Lung (tissue), 17 donors: ENCODE measurements at places on chromosomes 2 and 18. TPM values are rescaled to one million over a fixed set of nuclear protein-coding genes. Genes with fewer than 3 reads are reported as not detected.

DNA sequence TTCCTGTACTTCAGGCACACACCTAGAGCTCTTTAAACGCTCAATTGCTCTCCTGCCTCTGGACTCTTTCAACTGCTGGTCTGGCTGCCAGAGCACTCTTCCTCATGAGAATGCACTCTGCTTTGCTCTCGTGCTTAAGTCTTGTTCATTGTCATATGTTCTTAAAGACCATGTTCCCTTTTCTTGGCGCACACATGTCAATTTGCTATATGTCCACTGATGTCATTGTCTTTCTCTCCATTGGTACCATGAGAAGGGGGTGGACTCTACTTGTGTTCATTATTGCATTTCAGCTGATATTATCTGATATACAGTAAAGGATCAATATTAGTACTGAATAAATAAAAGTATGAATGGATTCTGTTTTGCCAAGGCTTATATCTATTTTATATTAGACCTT is 16.8 kb downstream of the SPHKAP start:
- no peaks in the 10 kb centered on the region for H3K27me3 ChIP-seq
- H3K27ac ChIP-seq = no peak overlapping the region
- H3K36me3 ChIP-seq = no peaks in the 10 kb centered on the region
- no peaks in the 10 kb centered on the region for H3K4me1 ChIP-seq
- no peak for DNase-seq
- H3K4me3 ChIP-seq = no peak overlapping the region

GRCh38 chr2:16393500-16394071 is 272.0 kb downstream of the CYRIA start:
- H3K36me3 ChIP-seq = no peaks in the 10 kb centered on the region
- no peak overlapping the region for H3K4me3 ChIP-seq
- H3K27ac ChIP-seq = no peak overlapping the region
- H3K27me3 ChIP-seq = peaks cover 4% of the 10 kb centered on the region
- H3K4me1 ChIP-seq = peaks cover 5% of the 10 kb centered on the region

GAREM2 gene
- total RNA-seq = 1.2 TPM

GRCh38 chr2:204583773-204584172 is 38.5 kb downstream of the PARD3B start:
- DNase-seq = no peak
- H3K27me3 ChIP-seq = no peaks in the 10 kb centered on the region
- H3K27ac ChIP-seq = no peak overlapping the region
- H3K36me3 ChIP-seq = no peaks in the 10 kb centered on the region

IL1F10 gene
- total RNA-seq = not detected

RAPGEF4 gene
- 9.5 TPM for total RNA-seq

LONRF2 gene
- 5.2 TPM for total RNA-seq

DNER gene
- total RNA-seq = 4.7 TPM

OTOF gene
- not detected for total RNA-seq

GRCh38 chr2:69717861-69718273 is 24.1 kb upstream of the ANXA4 start:
- H3K27me3 ChIP-seq = no peaks in the 10 kb centered on the region
- H3K4me3 ChIP-seq = no peak overlapping the region
- H3K4me1 ChIP-seq = peaks cover 4% of the 10 kb centered on the region
- DNase-seq = no peak

CCBE1 gene
- total RNA-seq = 35.1 TPM

DNA sequence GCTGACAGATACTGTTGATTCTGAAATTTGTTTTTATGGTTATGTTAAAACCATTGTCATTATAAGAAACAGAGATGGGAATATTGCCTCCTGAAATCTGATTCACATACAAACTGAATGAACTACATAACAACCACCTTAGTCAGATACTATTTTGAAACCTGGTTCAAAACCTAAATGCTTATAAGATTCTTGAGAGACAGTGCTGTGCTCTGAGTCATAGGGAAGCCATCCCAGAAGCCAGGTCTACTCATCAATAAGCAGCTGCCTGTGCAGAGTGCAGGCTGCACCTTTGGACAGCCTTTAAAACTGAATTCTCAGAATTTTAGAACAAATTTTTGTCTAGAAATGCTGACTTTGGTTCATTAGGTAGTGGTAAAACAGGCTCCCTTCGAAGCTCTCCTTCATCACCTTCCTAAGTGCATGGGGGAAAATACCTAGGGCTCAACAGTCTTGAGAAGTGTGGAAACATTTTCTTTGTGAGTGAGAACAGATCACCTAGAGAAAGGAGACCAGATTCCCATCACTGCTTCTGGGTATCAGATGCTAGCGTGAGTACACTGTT is at the start of gene SERPINB7:
TSS of gene SERPINB7 (plus strand) at position 253 of the 565 bp plus-strand sequence. CDS start 6,955 bp downstream, outside the sequence.
- no peaks in the 10 kb centered on the region for H3K4me1 ChIP-seq
- no peaks in the 10 kb centered on the region for H3K36me3 ChIP-seq
- no peak for DNase-seq
- H3K27me3 ChIP-seq = no peaks in the 10 kb centered on the region
